ENCODE measurements at places on chromosomes 4 and X.

DNA sequence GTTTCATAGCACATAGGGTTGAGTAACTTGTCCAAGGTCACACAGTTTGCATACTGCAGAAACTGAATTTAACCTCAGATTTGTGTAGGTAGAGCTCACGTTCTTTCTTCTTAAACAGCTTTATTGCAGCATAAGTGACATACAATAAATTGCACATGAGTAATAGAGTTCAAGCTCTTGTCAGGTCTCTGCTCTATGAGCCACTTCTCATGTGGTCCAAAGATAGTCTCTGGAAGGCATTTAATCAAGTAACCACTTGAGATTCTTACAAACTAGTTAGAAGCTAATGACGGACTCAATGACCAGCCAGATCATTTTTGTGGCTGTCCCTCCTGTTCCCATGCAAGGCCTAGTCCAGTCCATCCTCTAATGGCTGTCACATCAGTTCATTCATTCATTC is 68.9 kb downstream of the MAOB start:
- DNase-seq, result no peak

GRCh38 chr4:64617800-64618199 is 208.6 kb upstream of the TECRL start:
- no peak for DNase-seq

DNA sequence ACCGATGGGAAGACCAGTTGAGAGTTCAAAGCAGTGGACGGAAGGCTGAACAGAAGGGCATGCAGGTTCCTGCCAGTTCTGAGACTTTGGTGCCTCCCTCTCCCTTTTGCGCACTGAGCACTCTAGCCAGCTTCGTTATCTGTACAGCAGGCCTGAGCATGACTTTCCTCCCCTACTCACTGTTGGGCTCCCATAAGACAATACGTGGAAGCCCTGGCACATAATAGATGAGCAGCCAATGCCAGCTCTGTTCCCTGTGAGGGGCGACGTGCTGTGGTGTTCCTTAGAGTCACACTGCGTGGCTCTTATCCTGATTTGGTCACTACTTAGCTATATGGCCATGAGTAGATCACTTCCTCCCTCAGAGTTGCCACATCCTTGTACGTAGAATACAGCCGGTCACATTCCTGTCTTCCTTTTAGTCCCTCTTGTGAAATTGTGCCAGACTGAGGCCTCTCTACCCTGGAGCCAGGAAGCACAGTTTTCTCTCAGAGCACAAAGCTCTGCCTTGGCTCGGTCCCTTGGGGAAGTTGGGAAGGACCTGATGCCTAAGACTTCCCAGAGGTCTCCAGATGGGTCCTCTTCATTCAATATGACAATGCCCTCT is 160.4 kb upstream of the MAMLD1 start:
- no peak for DNase-seq

DNA sequence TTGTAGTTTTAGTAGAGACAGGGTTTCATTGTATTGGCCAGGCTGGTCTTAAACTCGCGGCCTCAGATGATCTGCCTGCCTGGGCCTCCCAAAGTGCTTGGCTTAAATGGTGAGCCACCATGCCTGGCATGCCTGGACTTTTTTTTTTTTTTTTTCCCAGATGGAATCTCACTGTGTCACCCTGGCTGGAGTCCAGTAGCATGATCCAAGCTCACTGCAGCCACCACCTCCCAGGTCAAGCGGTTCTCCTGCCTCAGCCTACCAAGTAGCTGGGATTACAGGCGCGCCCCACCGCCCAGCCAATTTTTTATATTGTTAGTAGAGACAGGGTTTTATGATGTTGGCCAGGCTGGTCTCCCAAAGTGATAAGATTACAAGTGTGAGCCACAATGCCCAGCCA is 8.4 kb downstream of the UBE2K start:
- DNase-seq, result no peak

GRCh38 chr4:131644619-131645018 is 1504.5 kb upstream of the PCDH10 start:
- DNase-seq, result no peak

- DNase-seq, result no peak
Observed at GRCh38 chr4:126180642-126181041, 865.9 kb downstream of the FAT4 start.

DNA sequence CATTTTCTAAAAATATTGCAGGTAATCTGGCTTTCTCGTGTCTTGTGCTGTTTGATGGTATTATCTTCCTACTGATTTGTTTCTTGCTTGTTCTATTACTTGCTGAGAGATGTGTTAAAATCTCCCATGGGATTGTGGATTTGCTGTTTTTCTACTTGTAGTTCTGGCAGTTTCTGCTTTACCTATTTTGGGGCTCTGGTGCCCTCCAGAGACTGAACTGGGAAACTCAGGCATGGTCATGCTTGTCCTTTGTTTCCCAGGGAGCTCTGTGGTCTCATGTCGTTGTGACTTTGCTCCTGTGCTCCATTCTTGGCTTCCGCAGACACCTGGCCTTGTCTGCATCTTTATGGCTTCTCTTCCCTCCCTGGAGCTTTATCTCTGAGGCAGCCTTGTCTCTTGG is 39.5 kb downstream of the NSD2 start:
- DNase-seq, result no peak

- no peak for DNase-seq
Observed at GRCh38 chr4:1592068-1592708, 91.9 kb downstream of the FAM53A start.
